Left hindlimb (tissue), 1 donor: ENCODE measurements at places on chromosomes 3 and 15.

DNA sequence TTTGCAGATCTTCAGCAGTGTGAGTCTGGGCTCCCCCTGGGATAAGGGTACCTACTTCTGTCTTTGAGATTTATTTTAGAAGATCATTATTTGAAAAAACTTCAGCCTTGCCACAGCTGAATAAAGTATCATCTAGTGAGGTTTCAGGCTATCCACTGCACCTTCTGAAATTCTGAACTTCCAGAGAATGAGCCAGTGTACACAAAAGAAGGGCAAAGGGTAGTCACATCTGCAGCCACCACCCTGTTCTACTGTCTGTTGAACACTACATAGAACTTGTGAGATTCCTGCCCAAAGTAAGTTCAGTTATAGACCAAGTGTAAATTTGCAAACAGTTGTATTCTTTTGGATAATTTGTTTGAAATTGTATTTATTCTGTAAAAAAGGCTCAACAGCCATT is 38.0 kb upstream of the PTPN23 start:
- DNase-seq, result no peak

DNA sequence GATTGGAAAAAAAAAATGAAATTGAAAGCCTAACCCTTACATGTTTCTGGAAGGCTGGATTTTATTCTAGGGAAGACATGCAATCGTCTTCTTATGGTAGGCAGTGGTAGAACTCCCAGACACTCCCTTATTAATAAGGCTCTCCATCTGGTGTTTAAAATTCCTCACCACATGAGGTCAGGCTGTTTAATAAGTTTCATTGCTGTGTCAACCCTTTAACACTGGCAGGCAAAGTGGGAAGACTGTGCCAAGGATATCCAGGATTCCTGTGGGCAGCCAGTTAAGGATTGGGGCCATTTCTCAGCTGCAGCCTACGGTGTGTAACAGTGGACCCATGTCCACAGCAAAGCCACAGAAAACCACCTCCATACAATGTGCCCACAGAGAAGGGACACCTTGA is 225.5 kb upstream of the CHRM5 start:
- no peak for DNase-seq

- DNase-seq, result no peak
These were observed 61.8 kb downstream of the SLC9A9 start for GRCh38 chr3:143786219-143787191.

DNA sequence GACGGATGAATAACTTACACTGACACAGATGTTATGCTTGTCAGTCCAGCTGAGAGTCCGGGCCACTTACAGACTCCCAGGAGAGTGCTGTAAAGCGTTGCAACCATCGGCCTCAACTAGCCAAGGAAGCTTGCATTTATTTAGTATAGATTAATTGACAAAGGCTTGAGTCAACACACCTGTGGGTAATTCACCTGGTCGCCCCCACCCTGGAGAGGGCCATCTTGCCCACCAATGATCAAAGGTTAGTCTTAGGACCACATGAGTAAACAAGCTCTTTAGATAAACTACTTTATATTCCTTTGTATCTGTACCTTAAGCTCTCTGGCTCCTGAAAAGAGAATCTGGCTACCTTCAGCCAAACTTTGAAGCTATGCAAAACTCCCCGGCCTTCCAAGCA is 51.0 kb downstream of the PAK2 start:
- DNase-seq, result no peak

- DNase-seq, result no peak
These were observed 393.1 kb upstream of the CDIN1 start for GRCh38 chr15:36186376-36186775.

GRCh38 chr3:80014576-80014975 is 246.8 kb upstream of the ROBO1 start:
- DNase-seq, result no peak

GRCh38 chr3:51371943-51372557 is 13.0 kb upstream of the MANF start:
- no peak for DNase-seq

DNA sequence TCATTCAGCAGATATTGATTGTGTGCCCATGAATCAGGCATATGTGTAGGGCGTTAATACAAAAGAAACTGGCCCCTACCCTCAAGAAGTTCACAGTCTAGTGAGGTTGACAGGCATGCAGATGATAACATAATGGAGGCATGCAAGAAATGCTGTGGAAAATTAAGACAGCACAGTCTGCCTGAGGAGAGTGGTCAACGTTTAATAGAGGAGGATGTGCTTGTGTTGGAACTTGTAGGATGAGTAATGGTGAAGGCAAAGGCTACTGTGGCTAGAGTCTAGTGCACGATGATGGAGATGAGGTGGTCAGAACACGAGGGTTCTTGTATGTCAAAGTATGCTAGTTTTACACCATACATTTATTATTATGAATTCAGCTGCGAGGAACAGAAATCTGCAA is 295.7 kb downstream of the SOX2 start:
- no peak for DNase-seq

GRCh38 chr15:71011503-71012155 is 103.6 kb upstream of the THSD4 start:
- DNase-seq, result peak; percentile 25

DNA sequence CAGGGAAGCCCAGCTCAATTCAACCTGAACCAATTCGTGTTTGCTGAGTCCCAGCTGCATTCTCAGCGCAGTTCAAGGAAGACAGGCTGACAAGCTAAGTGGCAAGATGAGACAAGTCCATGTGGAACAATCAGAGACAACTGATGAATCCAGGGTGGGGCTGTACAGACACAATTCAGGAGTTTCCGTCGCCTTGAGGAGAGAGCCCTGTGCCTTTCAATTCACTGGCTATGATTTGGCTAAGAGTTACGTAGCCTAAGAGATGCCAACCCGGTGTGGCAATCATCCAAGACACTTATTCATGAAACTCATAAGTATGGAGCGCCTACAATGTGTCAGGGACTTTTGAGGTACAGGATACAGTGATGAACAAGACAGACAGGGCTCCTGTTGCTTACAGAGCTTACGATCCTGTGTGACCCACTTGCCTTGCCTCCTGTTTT is 15.5 kb upstream of the ZBED2 start:
- no peak for DNase-seq

DNA sequence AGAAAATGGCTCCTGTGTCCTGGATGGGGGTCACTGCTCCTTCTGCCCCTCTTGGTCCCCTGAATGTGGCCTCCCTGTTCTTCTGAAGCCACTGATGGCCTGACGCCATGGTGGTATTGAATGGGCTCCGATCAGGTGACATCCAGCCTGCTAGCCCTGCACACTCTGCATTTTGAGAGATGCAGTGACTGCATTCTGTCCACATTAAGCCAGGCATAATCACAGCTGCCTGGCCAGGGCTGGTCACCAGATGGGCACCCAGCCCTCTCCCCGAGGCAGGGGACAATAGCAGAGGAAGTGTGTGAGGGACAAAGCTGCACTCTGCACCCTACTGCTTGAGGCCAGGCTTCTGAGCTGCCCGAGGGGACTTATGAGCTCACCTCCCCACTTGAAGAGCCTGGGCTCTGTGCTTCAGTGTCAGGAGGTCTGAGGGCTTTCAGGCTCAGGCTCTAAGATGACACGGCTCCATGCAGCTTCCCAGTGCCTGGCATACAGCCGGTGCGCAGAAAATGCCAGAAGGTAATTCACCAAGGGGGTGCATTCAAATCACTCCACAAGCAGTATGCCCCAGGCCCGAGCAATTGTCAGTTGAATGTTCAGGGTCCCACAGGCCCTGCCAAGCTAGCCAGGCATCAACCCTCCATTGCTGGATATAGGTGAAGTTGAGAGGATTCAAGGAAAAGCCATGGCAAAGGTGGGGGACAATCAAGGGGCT is 56.8 kb downstream of the WNT7A start:
- DNase-seq, result no peak

DNA sequence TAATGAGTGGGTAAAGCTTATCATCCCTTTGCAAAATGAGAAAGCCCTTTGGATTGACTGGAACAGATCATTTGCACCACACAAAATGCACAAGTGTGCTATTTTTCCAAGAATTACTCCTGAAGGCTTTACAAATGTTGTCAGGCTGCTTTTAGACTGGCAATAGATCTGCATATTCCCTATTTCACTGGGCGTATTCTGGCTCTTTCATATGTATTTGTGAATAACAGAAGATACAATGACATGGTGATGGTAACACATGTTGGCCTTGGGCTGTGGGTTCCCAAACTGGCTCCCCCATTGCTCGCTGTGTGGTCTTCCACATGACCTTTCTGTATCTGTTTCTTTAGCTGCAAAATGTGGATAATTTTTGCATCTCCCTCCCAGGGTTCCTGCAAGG is 303.4 kb upstream of the CHRM5 start:
- DNase-seq, result no peak

DNA sequence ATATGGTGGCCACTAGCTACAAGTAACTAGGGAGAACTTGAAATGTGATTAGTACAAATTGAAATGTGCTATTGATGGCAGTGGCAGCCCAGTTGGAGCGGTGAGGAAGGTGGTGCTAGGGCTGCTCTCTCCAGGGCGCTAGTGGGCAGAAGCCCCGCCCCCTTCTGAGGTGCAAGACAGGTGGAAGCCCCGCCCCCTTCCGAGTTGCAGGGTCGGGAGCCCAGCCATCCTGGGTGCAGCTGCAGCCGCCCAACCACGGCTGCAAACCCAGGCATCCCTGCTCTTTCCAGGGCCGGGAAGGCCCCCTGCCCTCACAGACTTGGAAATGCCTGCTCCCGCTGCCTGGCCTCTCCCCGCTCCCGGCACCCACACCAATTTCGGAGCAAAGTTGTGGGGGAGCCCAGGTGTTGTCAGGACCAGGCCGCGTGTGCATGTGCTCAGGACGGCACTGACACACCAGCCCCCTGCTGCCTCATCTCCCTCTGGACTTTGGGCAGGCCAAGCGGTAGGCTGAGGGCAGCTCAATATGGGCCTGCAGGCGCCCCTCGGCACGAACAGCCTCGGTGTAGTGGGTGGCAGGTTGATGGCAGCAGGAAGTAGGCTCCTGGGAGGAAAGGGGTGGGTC is 10.0 kb downstream of the ATR start:
- no peak for DNase-seq

GRCh38 chr3:102074946-102075345 is 225.6 kb downstream of the NFKBIZ start:
- DNase-seq, result no peak

- DNase-seq, result no peak
These were observed 7.9 kb upstream of the BLM start for GRCh38 chr15:90709278-90709677.

DNA sequence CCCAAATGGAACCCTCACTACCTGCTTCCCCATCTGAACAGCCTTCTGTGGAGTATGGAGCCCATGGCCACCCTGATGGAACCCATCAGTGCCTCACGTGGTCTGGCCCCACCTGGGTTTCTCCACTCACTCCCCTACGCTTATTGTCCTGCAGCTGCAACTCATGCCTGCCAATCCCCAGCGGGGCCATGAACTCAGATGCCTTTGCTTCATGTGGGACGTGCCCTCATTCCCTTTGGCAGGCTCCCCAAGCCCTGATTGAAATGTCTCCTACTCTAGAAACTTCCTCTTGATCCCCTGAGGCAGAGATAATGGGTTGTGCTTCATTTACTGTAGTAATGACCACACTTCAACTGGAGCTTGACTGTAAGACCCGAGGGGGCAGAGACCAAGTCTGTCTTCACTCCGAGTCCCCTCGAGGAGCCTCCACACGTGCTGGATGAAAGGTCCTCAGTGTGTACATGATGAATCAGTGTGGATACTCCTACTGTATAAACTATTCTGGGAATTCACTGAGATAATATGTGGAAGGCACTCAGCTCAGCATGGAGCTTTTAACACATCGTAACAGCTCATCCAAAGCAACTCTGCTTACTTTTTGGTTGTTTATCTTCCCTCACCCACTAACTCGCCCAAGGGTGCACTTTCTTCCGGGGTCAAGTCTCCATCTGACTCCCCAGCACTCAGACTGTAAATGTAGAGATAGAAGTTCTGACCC is 232.8 kb upstream of the BHLHE40 start:
- DNase-seq, result no peak

- no peak for DNase-seq
These were observed 37.9 kb downstream of the PSTPIP1 start for GRCh38 chr15:77032647-77033416.

- DNase-seq, result no peak
These were observed 3.3 kb upstream of the DCP1A start for GRCh38 chr3:53350652-53351051.

DNA sequence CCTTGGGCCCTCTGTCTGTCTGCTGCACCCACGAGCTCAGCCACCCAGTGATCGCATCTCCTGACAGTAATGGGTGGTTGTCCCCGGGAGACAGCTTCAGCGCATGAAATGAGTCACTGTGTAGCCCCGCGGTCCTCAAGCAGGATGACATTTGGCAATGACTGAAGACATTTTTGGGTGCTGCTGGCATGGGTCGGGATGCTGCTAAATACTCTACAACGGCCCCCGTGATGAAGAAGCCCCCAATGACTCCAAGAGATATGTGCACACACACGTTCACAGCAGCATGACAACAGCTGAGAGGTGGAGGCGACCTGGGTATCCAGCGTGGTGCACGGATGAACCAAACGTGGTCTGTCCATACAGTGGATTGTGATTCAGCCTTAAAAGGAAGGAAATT is 17.4 kb upstream of the ZXDC start:
- DNase-seq, result no peak
